Stimulated activated naive CD4-positive, alpha-beta T cell (primary cell): ENCODE measurements at places on chromosomes 4 and X.

DNA sequence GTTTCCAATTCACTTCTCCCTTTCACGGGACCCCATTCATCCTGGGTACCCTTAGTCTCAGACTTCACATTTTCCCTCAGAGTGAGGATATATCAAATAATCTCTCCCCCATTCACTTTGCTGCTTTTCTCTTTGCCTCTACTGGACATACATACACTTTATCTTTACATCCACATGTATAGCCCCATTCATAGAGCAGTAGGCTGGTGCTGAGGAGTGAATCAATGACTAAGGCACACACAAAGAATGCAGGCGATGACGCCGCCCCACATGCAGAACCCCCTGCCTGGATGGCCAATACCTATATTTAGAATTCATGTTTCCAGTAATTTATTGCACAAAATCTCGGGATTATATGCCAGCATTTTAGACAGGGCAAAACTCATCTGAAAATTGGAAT is 554.3 kb upstream of the TENM3 start:
- DNase-seq, result no peak

- DNase-seq, result no peak
These were observed 26.3 kb upstream of the PRSS48 start for GRCh38 chr4:151250706-151251105.

DNA sequence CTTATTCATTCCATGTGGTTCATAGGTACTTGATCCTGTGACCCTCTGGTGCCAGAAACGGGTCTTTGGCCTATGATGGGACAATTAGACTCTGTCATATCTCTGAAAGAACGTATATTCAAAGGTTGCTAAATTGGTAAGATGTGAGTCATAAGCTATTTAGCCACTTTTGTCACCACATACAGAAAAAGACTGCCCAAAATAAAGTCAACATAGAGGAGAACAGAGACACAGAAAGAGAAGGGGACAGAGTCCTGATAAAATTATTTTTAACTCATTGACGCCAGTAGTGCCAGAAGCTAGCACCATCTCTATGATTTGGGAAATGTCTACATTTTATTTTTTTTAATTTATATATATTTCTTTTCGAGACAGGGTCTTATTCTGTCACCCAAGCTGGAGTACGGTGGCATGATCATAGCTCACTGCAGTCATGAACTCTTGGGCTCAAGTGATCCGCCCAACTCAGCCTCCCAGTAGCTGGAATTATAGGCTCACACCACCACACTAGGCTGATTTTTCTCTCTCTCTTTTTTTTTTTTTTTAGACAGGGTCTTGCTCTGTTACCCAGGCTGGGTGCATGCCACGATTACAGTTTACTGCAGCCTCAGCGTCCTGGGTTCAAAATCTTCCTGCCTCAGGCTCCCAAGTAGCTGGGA is 92.1 kb upstream of the COX18 start:
- DNase-seq, result no peak

GRCh38 chr4:116847616-116848015 is 237.8 kb downstream of the TRAM1L1 start:
- no peak for DNase-seq

DNA sequence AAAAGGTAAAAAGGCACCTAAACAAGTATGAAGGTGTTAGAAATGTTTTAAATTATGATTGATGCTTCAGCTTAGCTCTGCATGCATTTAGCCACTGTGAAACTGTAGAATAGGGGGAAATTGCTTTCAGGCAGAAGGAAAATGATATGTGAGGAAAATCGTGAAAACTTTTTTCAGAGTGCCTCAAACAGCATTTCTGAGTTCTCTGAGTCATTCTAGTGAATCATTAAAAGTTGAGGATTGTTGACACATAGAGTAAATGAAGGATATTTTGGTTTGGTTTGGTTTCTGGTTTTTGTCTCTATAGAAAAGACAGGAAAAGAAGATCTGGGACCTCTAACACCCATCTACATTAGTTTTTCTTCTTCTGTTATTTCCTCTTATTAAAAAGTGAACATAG is 332.5 kb upstream of the TRAM1L1 start:
- DNase-seq, result no peak

- DNase-seq, result no peak
These were observed 6.7 kb downstream of the GPR34 start for GRCh38 chrX:41695426-41695825.

GRCh38 chrX:84187533-84188319 is at the start of gene RPS6KA6:
RPS6KA6 (minus strand) TSS chrX:84188199; CDS start chrX:84187899, 300 bp downstream.
- DNase-seq, result no peak

GRCh38 chr4:36722986-36723385 is 441.6 kb downstream of the DTHD1 start:
- DNase-seq, result no peak

GRCh38 chr4:145843639-145844038 is 95.0 kb downstream of the ZNF827 start:
- DNase-seq, result no peak

DNA sequence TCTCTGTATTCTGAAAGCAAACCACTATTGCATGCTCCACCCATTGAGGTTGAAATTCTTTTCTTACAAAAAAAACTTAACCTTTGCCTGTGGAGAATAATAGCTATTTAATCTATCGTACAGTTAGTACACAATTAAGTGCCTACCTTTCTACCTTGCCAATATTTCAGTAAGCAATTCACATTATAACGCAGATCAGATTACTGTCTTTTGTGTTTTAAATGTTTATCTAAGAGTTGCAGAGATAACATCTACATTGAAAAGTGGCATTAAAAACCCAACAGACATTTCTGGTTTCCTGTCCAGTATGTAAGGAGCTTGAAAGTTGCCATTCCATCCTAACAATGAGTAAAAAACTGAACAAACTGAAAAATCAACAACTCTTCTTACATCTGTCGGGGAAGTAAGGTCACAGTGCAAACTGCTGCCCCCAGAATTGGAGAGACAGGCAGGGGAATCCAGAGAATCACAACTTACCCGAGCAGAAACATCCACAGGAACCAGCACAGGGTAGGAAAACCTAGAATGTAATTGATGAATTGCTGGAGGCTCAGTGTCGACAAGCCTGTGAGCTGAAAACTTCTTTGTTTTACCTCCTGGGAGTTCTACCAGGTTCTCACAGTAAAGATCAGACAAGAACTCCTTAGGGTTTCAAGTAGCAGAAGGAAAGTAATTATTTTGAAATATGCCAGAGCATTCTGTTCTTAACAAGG is 27.3 kb upstream of the ACSL4 start:
- DNase-seq, result no peak

- DNase-seq, result no peak
These were observed 34.9 kb downstream of the HMX1 start for GRCh38 chr4:8836664-8837171.

DNA sequence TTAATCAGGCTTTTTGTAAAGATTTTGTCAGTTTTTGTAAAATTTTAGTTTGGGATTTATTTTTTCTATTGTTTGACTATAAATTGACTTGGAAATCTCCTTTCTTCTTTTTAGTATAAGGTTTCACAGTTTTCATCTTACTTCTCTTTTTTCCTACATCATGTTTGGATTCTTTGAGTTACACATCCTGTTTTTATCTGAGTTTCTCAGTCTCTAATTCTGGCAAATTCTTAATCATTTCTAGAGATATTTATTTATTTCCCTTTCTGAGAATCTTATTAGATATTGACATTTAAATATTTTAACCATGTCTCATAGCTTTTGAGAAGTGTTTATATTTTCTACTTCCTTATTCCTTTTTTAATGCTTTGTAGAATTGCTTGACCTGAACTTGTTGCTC is 20.7 kb downstream of the USP53 start:
- no peak for DNase-seq
